ENCODE measurements at places on chromosomes 7 and 10. TPM values are rescaled to one million over a fixed set of nuclear protein-coding genes. Genes with fewer than 3 reads are reported as not detected.

- DNase-seq: no peak
Measured at GRCh38 chr7:2821842-2822507, 22.1 kb downstream of the GNA12 start.

DNA sequence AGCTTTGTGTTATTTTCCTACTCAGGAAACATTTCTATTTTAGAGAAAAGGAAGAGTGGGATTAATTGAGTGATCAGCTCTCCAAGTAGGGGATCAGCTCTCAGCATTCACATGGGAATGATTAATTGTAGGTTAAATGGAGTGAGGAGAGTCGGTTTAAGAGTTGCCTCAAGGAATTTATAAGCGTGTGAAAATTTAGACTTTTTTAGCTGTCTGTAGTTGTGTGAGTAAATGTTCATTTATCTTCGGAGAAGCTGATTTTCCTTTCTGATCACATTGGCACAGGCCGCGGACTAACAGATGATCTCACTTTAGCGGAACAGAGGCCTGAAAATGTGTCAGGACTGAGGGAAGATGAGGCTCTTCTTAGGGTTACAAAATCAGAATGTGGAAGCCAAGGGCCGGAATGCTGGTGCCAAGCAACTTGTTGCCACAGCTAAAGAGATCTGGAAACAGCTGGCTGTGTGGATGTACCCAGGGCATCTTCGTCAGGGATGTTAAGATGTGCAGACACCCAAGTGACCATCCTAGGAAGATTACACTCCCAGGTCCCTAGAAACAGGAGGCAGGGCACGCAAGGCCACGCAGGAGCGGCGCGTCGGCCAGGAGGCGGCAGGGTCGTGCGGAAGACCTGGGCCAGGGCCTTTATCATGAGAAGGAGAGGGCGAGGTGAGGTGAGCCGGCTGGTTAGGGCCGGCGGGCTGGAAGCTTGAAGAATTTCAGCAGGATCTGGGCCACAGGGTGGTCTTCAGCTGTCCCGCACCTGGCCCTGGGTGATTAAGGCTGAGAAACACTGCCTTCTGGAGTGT is 35.1 kb upstream of the TTYH3 start:
- DNase-seq: no peak

DNA sequence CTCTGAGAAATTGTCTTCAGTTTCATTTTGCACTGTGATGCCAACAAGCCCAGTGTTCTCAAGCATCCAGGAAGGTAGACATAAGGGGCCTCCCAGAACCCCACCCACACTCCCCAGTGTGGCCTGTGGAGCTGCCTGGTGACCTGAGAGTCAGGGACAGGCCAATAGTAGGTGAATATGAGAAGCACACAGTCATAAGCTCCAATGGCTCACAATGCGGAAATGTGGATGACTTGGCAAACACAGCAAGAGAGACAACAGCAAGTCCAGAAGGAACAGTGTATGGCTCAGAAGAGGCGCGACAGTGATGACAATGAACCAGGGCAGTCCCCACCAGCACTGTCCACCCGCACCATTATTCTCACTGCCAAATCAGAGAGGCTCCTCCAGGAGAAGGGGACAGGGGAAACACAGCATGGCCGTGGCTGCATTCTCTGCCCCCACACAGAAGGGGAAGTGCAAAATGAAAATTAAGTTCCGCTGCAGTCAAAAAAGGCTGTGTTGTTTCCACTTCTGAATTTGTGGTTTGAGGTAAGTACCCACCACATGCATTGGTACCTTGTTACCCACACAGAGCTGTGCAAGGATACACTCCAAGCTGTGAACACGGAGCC is 419.8 kb downstream of the GRID1 start:
- DNase-seq: no peak

DNA sequence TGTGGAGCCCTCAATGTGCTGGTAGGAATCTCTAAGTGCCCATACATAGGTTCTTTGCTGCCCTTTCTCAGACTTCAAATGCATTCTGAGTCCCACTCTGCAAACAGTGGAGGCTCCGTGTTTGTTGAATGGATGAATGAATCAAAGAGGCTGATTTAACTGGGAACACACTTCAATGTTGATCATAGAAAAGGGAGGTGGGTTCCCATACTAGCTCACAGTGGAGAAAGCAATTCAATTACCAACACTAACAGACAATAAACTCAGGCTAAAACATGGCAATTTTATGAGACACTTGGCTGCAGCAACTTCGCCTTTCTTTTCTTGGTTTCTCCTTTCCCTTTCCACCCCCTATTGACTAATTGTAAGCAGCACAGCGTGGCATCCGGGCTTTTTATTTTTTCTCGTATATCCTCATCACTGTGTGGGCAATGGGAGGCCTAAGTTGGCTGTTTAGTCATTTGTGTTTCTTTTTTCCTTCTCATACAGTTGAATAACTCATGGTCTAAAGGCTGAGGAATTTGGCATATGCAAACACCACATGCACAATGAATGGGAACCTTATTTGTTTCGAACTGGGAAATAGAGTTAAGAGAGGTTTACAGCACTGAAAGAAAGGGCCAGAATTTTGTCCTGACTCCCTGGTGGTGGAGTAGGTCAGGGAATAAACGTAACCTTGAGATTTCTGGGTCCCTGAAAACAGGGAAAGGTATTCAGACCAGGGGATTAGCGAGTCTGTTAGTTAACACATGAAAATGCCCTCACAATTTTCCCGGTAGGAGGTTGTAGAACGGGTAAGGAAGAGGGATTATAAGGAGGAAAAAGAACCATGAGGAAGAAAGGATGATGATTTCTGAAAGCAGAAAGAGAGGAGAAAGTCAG is 858.5 kb downstream of the KCNMA1 start:
- DNase-seq: no peak

GRCh38 chr10:30182191-30183054 is 123.0 kb upstream of the JCAD start:
- DNase-seq: no peak

Gene OR13A1
- polyA plus RNA-seq: not detected

Gene PNLIPRP3
- polyA plus RNA-seq: not detected

Gene SMO
- 8.0 TPM for polyA plus RNA-seq

Gene SPDYE2
- polyA plus RNA-seq: not detected

Gene SAP25
- 3.6 TPM for polyA plus RNA-seq

Gene ATG9B
- polyA plus RNA-seq: 2.1 TPM
